Urothelium cell line (cell line): ENCODE measurements at places on chromosomes 6 and 20.

DNA sequence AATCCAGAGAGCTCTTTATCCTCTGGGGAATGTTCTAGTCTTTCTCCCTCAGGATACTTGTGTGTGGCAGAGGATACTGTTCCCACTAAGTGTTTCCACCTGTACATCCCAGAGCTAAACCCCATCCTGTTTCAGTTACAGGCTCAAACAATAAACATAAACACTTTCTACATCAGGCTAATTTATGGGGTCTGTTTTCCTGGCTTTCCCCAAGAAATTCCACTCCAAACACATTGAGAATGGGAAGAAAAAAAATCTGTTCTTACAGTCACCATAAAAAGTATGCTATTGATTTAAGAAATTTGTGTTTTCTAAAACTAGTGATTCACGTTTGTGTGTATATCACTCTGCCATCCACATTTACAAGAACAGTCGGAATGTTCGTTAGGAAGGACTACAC lies 293.9 kb upstream of the FOXQ1 start:
- DNase-seq, result no peak

GRCh38 chr20:45153752-45154151 lies 20.9 kb upstream of the PI3 start:
- no peak for DNase-seq

DNA sequence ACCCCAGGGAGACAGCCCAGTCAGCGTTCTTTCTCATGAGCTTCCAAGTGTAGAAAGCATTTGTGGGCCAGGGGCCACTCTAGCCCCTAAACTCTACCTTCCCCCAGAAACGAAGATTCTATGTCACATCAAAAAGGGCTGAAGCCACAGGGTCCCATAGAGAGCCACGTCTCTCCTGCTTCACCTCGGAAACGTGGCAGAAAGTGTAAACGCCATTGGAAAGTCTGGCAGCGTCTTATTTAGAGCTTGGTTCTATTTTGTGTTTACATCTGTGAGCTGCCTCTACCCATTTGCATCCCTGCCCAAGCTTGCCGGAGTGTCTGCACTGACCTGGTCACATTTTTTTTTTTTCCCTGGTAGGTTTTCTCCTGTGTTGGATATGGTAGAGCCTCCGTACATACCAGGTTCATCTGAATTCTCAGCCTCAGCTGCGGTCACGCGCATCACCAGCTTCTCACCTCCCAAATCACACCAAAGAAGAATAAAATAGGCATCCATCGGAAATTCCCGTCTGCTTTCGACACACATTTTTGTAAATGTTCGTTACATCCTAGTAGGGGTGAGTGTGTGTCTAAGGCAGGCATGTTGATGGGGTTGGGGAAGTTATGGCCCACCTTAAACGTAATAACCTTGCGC lies 62.6 kb downstream of the NPEPL1 start:
- no peak for DNase-seq

- DNase-seq, result no peak
Observed at GRCh38 chr20:9500121-9500520, 14.3 kb upstream of the LAMP5 start.

DNA sequence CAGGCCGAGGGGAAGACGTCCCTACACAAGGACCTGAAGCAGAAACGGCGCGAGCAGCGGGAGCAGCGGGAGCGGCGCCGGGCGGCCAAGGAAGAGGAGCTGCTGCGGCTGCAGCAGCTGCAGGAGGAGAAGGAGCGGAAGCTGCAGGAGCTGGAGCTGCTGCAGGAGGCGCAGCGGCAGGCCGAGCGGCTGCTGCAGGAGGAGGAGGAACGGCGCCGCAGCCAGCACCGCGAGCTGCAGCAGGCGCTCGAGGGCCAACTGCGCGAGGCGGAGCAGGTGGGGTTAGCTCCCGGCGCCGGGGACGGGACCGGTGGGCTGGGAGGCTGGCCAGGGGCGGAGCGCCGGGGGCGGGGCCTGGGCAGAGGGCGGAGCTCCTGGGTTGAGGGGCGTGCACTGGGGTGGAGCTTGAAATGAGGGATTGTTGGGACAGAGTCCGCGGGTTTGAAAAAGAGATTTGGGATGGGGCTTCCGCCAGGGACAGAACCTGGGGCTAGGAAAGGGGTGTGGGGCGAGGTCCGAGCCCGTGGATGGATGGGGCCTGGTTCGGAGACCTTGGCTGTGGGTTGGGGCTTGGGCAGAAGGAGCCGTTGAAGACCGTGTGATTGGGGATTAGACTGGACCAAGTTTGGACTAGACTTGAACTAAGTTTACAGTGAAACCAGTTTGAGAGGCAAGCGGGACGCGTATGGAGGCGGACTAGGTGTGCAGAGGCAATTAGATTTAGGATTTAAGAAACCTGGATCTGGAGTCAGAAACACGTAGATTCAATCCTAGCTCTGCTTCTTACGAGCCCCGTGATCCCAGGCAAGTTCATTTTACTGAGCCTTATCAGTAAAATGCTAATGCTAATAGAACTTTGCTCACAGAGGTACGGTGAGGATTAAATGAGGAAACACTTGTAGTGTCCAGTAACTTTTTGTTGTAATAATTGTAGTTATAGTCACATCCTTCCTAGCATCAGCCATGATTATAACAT lies 20.9 kb downstream of the DEF6 start:
- DNase-seq, result peak; percentile 89

DNA sequence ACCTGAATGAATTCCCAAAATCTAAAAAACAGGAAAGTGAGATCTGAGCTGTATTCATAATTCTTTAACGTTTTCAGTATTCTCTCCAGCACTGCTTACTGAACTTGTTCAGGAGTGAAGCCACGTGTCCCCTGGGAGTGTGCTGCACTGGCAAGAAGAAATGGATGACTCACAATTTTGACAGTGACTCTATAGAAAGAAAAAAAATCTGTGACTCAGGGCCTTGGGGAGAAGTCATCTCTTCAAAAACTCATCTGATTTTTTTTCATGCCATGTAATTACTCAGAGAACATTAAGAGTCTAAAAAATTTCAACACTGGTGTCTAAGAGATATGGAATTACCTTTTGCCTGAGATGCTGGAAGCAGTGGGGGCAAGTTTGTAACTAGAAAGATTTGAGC lies 39.7 kb downstream of the ANKEF1 start:
- peak; percentile 87 for DNase-seq

GRCh38 chr6:134372603-134373281 lies 54.8 kb upstream of the SGK1 start:
- no peak for DNase-seq

DNA sequence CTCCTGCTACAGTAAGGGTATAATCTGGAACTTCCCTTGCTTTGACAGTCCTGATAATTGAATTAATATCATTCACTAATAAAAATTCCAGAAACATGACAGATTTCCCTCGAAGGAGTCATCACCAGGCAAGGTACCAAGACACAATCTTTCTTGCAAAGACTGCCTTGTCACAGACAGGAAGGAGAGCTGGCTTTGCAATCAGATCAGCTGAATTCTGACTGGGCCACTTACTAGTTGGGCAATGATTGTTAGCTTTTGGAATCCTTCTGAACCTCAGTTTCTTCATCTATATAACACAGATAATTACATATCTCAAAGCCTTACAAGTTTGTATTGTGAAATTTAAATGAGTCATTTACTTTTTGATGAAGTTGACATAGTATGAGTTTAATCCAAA lies 344.2 kb downstream of the RFPL4B start:
- DNase-seq, result peak; percentile 20
